Uterine smooth muscle cell (primary cell): ENCODE measurements at places on chromosomes 6 and 20. TPM values are rescaled to one million over a fixed set of nuclear protein-coding genes. Genes with fewer than 3 reads are reported as not detected.

ZSCAN31 gene
- 7.9 and 19.7 TPM in 2 replicates for total RNA-seq

LBP gene
- total RNA-seq, result not detected in 2 replicates

E2F1 gene
- total RNA-seq, result 10.4 and 24.3 TPM in 2 replicates

PKHD1 gene
- not detected in 2 replicates for total RNA-seq

PMEPA1 gene
- under 0.01 and 1.00 TPM in 2 replicates for total RNA-seq

HIVEP1 gene
- 8.7 and 13.0 TPM in 2 replicates for total RNA-seq
